ENCODE measurements at places on chromosomes 13 and 19. TPM values are rescaled to one million over a fixed set of nuclear protein-coding genes. Genes with fewer than 3 reads are reported as not detected.

GRCh38 chr19:17575871-17576757 is 20.7 kb downstream of the COLGALT1 start:
- no peak for DNase-seq

GRCh38 chr19:7074705-7075282 is 5.3 kb downstream of the ZNF557 start:
- DNase-seq, result no peak

The OCEL1 gene
- total RNA-seq, result 12.3 TPM

- no peak for DNase-seq
Measured at GRCh38 chr19:52590728-52591127, 20.6 kb downstream of the ZNF701 start.

- no peak for DNase-seq
Measured at GRCh38 chr19:51185069-51185867, 39.6 kb upstream of the CD33 start.

DNA sequence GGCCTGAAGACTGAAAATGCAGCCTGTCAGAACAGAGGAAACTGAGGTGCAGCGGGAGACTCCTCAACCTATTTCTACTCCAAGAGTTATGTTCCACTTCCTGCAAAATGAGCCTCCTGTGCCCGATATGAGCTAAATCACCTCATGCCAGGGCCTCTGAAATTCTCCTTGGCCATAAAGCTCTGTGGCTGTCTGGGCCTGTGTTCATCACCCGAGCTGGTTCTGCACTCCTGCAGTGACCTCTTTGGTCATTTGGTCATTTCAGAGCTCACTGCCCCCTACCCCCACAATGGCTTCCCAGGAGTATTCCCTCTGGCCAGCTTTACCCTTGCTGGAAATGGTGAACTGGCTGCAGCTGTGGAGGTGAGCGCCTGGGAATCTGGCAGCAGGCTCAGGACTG is 51.7 kb upstream of the SERPINE3 start:
- no peak for DNase-seq

The FCAR gene
- total RNA-seq, result not detected

- peak; percentile 22 for DNase-seq
Measured at GRCh38 chr19:40365613-40366401, 17.3 kb downstream of the PLD3 start.

DNA sequence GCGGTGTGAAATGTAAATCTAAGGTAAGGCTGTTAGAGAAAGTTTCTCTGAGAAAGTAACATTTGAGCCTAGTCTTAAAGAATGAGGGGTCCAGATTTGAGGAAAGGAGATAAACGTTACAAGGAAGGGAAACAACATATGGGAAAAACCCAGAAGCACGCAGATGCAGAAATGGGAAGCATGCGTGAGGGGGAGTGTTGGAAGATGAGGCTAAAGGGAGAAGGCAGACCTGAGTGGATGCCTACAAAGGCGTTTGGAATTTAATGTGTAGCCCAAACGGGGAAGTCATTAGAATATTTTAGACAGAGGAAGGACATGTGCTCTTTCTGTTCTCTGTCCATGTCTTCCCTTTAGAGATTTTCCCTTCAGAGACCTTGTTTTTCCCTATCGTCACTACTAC is 61.0 kb downstream of the TPT1 start:
- DNase-seq, result no peak

GRCh38 chr19:18481505-18482222 is 40.2 kb downstream of the ELL start:
- peak; percentile 64 for DNase-seq

Measured in astrocyte (in vitro differentiated cells and primary cell).